Tongue (tissue), 3 donors: ENCODE measurements at places on chromosomes 2 and 18. TPM values are rescaled to one million over a fixed set of nuclear protein-coding genes. Genes with fewer than 3 reads are reported as not detected.

GRCh38 chr2:1675633-1676032, 68.7 kb downstream of the PXDN start:
- DNase-seq = no peak

DNA sequence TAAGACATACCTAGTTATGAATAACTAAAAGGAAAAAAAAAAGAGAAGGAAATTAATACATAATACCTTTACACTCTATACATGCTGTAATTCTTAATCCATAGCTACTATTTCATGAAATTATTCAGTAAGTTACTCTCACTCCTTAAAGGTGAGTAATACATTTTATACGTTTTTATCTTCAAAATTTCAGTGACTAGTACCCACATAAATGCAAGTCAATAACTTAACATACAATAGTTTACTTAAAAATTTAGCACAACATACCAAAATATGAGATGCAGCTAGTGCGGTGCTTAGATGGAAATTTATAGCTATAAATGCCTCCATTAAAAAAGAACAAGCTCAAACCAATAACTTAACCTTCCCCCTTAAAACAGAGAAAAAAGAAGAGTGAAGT, 36.0 kb upstream of the DTNB start:
- no peak for DNase-seq

DNA sequence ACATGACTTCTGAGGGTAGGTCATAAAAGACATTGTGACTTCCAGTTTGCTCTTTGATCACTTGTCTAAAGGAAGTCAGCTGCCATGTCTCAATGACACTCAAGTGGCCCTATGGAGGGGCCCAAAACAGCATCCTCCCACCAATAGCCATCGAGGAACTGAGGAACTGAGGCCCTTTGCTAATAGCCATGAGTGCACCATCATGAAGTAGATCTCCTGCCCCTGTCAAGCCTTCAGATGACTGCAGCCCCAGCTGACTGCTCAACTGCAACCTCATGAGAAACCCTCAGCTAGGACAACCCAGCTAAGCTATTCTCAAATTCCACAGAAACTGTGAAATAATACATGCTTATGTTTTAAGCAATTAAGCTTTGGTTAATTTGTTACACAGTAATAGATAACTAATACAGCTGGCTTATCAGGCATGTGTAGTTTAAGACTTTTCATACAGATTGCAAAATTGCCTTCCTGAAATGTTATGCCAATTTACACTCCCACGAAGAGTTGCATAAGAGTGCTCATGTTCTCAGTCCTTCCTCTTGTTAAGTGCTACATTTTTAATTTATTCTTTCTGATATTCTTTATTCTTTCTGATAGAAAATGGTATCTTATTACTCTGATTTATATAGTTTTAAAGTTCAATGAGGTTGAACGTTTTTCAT, 105.6 kb upstream of the NDUFV2 start:
- DNase-seq = no peak

Gene ACMSD
- not detected for total RNA-seq

DNA sequence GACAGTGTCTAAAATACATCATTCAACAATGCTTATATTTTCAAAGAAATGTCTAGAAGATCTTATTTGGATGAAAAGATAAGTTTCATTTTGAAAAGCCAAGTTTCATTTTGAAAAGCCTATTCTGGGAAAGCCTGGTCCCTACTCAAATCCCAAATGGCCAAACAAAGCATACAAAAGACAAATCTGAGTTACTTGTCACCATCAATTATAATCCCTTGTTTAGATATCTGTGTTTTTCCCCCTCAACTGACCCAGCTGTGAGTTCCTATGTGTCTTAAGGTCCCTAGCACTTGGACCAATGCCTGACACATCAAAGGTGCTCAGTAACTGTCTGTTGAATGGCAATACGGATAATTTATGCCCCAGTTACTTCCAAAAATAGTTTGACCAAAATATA, 52.3 kb upstream of the THOC1 start:
- DNase-seq = no peak

- DNase-seq = peak; percentile 54
Measured at GRCh38 chr2:27494944-27495554, at the start of gene FNDC4. Gene FNDC4 (minus strand): TSS chr2:27495200. CDS start chr2:27494679, 521 bp downstream.

- peak; percentile 79 for DNase-seq
Measured at GRCh38 chr2:219697811-219698747, 70.6 kb downstream of the SLC4A3 start.

GRCh38 chr2:215743066-215743465, 270.3 kb downstream of the MREG start:
- no peak for DNase-seq

DNA sequence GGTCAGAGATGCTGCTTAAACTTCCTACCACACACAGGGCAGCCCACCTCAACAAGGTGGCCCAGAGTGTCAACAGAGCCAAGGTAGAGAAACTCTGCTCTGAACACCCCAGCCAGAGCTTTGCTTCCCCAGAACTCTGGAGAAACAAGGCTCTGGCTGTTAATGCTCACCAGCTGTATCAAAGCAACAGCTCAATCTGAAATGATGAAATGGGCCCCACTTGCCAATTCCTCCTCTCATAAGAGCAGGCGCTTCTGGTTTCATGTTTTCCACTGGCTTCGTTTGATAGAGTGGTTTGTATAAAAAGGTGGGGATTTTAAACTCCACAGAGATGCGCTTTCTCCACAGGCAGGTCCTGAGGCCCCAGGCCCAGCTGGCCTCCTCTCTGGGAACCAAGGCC, 60.9 kb upstream of the TFCP2L1 start:
- DNase-seq = peak; percentile 27

Gene CFC1
- total RNA-seq = not detected

GRCh38 chr2:68303033-68303901, 16.5 kb downstream of the CNRIP1 start:
- no peak for DNase-seq

DNA sequence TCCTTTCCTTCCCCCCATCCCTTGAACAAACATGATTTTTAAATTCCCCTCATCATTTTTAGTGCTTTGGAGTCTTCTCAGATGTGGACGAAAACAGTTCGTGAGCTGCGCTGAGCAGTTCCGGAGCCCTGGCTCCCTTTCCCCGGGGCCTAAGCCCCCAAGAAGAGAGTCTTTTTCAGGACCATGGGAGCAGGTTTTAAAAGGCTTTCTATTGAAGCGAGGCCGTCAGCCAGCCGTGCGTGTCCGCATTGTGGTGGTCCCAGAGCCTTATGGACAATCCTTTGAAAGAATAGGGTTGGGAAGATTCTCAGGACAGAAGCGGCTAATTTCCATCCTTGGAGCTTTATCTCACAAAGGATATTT, 290.7 kb downstream of the SOX11 start:
- DNase-seq = no peak

GRCh38 chr2:73257425-73258125, 23.5 kb downstream of the CCT7 start:
- DNase-seq = no peak

GRCh38 chr2:63903003-63903402, 61.3 kb downstream of the UGP2 start:
- DNase-seq = no peak
